ENCODE measurements at places on chromosomes 16 and 17. TPM values are rescaled to one million over a fixed set of nuclear protein-coding genes. Genes with fewer than 3 reads are reported as not detected.
A peak's percentile ranks its signal among the peaks of the same experiment; 100 is the strongest.

DNA sequence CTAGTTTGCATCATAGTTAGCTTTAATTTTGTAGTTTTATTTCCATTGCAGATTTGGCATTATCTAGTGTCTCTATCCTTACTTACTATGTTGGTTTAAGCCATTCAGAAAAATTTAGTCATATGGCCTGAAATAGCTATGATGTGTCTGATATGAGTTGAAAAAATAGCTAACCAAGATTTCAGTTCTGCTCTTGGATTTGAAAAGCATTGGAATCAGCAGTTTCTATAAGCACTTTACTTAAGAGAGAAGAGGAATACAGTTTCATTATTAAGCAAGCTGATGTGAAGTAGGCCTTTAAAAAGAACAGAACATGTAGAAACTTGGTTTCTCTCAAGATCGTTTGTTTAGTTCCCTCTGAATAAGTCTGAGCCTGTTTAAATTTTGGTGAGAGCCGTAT is 25.9 kb downstream of the LPCAT2 start:
- no peak for DNase-seq

SHISA9 gene
- not detected for total RNA-seq

DNA sequence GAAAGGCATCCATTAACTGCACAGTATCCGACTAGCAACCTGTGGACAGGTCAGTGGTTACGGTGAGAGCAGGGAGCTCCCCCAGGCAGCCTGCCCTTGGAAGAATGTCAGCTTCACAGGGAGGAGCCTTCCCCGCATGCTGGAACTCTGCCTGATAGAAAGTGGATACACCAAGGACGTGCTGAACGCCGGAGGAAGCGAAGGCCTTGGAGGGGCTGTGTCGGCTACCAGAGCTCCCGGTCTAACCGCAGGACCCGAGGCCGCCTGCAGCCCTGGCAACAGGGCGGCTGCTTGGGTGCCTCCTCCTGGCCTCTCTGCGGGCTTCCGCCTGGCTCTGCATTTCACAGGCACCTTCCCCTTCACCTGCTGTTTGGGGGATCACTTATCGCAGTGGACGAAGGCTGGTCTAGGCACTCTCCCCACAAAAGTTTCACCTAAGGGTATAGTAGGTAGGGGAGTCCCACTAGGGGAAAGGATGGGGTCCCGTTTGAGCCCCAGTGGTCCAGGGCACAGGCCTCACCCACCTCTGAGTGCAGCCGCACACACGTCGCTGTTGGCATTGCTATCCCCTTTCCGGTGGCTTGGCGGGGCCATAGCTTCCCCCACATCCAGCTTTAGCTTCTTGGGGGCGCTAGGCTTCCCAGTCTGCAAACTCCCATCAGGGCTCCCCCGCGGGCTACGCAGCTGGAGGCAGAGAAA is 29.8 kb downstream of the PELP1 start:
- no peak for DNase-seq

CDYL2 gene
- total RNA-seq: 17.6 TPM

GRCh38 chr16:66947302-66948065 is 12.2 kb downstream of the CES2 start:
- peak; percentile 92 for DNase-seq

DNA sequence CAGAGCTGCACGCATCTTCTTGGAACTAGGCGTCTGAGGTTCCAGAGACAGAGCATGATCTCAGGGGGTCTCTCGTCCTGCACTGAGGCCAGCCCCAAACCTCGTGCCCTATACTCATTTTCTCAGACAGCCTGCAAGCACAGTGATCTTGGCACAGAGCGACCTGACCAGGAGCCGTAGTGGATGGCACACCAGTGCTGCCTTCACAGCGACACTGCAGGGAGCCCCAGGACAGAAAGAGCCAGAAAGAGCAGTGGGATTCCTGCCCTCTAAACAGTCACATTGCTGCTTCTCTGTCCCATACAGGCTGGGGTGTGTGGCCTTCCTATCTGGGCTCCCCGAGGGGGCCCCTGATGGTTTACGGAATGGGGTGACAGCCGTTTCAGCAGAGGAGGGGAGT is 131.0 kb downstream of the RBFOX3 start:
- no peak for DNase-seq

GRCh38 chr16:50844840-50845239 is 103.0 kb downstream of the CYLD start:
- DNase-seq: no peak

DPH1 gene
- 37.0 TPM for total RNA-seq

MMP2 gene
- total RNA-seq: not detected

ADORA2B gene
- total RNA-seq: 2.2 TPM

ABCA8 gene
- total RNA-seq: not detected

GRCh38 chr17:41580687-41581365 is 5.9 kb downstream of the KRT14 start:
- no peak for DNase-seq

DNA sequence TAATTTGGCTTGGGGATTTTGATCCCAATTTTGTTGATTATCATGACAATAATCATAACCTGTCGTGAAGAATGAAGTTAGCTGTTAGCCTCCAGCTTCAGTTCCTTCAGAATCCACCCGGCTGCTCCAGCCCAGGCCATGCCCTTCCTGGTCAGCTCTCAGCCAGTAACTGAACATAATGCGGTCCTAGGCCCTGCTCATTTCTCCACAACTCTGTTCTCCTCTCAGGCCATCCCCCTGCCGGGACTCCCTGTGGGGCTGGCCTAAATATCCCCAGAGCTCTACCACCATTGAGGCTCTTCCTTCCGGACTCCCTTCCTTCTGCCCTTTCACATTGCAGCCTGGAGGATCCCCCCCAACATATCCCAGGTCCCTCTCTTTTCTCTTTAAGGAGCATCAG is 833.4 kb upstream of the GOT2 start:
- DNase-seq: no peak

DNA sequence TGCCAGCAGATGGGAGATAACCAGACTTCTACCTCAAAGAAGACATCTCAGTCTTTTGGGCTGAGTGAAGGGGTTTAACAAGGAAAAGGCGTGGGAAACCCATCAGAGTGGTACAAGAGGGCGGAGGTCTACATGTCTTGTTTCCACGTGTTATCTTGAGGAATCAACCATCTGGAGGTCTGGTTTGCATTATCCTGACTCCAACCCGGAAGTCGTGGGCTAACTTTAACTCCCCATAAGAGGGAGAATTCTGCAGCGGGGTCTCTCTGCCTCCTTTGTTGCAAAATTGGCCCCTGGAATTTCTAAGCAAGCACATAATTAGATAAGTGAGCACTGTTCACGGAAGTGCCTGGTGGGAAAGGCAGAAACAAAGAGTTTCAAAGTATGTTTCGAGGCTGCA is 398.7 kb upstream of the C16orf82 start:
- no peak for DNase-seq

- DNase-seq: no peak
Measured at GRCh38 chr16:79006206-79006605, 594.3 kb downstream of the MAF start.

LITAFD gene
- not detected for total RNA-seq

SPNS2 gene
- total RNA-seq: 0.07 TPM

GRCh38 chr17:72426321-72426720 is 305.5 kb downstream of the SOX9 start:
- no peak for DNase-seq

- no peak for DNase-seq
Measured at GRCh38 chr17:19263641-19264051, 26.5 kb downstream of the EPN2 start.

GRCh38 chr17:78682363-78682762 is 99.7 kb downstream of the CYTH1 start:
- DNase-seq: no peak

- no peak for DNase-seq
Measured at GRCh38 chr17:44587339-44587738, 30.1 kb downstream of the FZD2 start.

GRCh38 chr16:57538235-57538721 is 1.9 kb upstream of the CCDC102A start:
- DNase-seq: peak; percentile 62

Data from activated CD4-positive, alpha-beta T cell treated with anti-CD3 and anti-CD28 coated beads for 36 hours (primary cell).